Activated CD4-positive, alpha-beta T cell treated with anti-CD3 and anti-CD28 coated beads, Interleukin-2, amount 50 U/mL, for 24 hours (primary cell): ENCODE measurements at places on chromosomes 2 and 18.

- no peak for DNase-seq
These were observed 2.2 kb upstream of the MYCN start for GRCh38 chr2:15937882-15938802.

- no peak for DNase-seq
These were observed 7.7 kb downstream of the MGAT5 start for GRCh38 chr2:134261398-134262131.

DNA sequence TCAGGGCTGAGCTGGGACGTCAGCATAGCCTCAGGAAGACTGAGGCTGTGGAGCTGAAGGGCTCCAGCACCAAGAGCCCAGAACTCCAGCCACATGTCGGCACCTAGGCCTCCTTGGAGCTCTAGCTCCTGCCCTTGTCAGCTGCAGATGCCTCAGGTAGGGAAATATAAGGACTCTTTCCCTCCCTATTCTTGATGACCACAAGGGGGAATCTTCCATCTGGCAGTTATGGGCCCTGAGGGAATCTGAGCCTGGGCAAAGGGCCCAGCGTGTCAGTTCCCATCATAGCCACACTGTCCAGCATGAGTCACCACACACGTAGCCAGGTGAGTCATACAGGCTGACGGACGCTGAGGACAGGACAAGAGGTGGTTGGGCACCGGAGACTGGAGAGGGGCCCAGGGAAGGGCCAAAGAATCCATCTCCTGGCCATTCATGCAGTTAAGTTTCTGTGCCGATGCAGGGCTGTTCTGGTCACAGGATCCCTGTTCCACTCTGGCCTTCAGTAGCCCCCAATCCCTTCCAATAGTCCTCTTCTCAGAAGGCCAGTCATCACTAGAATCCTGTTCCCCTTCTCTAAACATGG is 1.8 kb downstream of the MPV17 start:
- DNase-seq: no peak

GRCh38 chr2:217912098-217913024 is 90.4 kb downstream of the TNS1 start:
- DNase-seq: no peak

DNA sequence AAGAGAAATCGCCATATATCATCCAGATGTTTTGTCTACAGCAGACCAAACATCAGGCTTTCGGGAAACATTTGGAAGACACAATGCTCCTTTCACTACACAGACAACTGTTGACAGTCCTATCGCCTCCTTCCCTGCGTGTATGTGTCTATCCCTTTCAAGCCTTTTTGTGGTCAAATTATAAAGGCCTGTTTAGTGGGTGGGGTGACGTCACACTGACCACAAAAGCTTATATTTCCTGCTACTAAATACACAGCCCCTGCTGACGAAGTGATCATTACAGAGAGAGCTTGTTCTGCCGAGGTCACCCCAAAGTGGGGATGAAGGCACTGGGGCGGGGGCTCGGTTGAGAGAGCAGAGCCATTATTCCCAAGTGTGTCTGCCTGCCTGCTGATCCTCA is 302.7 kb upstream of the TNP1 start:
- no peak for DNase-seq

- no peak for DNase-seq
These were observed 278.6 kb downstream of the DSC3 start for GRCh38 chr18:30763902-30764350.

- no peak for DNase-seq
These were observed 2.1 kb upstream of the SMAD2 start for GRCh38 chr18:47932603-47933002.

- no peak for DNase-seq
These were observed 1.1 kb upstream of the GAL3ST2 start for GRCh38 chr2:241775223-241776177.

- DNase-seq: no peak
These were observed 30.9 kb downstream of the HTR2B start for GRCh38 chr2:231093933-231094332.

GRCh38 chr2:129233751-129234406 is 745.6 kb upstream of the RAB6C start:
- no peak for DNase-seq

DNA sequence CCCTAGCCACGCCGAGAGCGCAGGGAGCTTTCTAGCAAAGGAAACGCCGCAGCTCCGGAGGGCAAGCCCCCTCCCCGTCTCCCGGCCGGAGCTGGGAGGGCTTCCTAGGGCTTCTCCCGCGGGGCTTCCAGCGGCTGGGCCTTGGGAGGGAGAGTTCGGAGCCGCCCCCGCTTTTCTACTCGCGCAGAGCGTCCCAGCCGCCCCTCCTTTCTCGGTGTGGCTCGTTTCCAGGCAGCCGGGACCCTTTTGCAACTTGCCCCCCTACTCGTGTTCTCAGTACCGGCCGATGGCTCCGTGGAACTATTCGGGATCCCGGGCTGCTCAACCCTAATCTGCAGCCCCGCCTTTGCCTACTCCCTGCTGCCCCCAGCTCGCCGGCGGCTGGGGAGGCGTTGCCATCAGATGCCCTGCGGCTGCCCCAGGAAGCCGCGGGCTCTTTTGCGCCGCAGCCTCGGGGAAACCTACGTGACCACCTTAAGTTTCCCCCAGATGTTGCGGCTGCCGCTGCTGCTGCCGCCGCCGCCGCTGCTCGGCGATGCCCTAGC is 1.5 kb upstream of the NR4A2 start:
- DNase-seq: peak; percentile 38

DNA sequence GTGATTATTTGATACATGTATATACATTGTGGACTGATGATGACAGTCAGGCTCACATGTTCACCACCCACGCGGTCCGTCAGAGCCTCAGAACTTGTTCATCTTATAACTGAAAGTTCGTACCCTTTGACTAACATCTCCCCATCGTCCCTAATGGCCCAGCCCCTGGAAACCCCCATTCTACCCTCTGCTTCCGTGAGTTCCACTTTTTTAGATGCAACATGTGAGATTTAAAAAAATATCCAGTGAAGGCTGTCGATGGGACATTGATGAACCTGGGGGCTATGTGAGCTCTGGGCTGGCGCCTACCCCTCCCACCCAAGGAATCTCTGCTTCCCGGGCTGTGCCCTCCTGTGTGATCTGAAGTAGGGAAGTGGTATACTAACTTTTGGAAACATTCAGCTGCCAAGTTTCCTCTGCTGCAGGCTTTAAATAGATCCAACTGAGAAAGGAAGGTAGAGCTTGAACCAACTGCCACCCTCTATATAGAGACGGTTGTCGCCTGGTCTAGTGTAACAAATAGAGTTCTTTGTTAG is 163.8 kb downstream of the FAM210A start:
- DNase-seq: peak; percentile 87

DNA sequence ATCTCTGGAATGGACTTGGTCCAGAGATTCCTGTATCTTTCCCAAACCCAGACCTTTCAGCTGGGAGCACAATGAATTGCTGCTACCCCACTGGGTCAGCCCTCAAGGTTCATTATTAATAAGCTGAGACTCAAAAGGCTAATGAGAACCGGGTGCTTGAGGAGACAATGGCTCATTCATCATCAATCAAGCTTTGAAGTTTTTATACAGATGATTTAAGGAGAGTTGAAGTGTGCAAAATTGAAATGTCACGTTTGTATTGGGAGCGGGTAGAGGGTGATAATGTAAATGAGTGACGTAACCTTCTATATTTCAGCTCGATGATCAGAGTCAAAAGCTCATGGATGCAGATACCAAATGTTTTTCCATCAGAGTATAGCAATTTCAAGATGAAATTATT is 744.9 kb downstream of the ERBB4 start:
- no peak for DNase-seq

GRCh38 chr2:178579006-178579405 is 98.7 kb downstream of the PLEKHA3 start:
- DNase-seq: no peak

DNA sequence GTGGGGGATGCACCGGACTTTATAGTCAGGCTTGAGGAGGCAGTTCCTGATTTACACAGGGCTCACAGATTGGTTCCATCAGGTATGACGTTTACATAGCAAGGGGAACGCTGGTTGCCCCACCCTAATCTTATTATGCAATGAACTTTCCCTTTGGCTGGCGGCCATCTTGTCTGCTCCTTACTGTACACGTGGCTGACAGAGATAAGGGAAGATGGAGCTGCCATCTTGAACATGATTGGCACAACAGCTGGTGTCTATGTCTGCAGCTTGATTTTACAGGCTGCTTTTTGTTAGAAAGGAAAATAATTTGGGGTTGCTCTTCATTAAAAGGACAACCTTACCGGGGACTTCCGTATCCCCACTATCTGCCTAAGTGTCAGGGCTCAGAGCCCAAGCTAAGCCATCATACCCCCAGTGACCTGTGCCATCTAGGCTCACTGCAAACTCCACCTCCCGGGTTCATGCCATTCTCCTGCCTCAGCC is 33.5 kb upstream of the ATG16L1 start:
- DNase-seq: no peak

GRCh38 chr2:101569886-101570520 is 95.1 kb upstream of the RFX8 start:
- DNase-seq: no peak

- DNase-seq: no peak
These were observed 114.9 kb downstream of the SPP2 start for GRCh38 chr2:234165421-234165820.

GRCh38 chr2:202592566-202592965 is 42.2 kb upstream of the FAM117B start:
- DNase-seq: no peak

- no peak for DNase-seq
These were observed 64.1 kb downstream of the NRP2 start for GRCh38 chr2:205746420-205746785.

DNA sequence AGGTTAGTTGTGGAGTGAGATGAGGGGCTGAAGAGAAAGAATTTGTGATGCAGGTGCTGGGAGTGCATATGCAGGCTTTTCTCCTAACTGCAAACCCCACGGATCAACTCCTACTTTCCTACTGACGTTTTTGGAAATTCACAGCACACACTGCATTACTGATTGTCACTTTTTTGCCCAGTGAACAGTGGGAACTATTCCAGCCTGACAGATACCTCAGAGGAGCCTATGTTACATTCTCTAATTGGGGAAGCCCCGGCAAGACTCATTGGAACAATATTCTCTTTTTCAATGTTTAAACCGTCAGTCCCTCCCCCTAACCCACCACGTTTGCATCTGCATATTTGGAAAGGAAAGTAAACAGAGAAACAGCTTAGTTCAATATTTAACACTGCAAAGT is 126.2 kb downstream of the DPP4 start:
- no peak for DNase-seq

DNA sequence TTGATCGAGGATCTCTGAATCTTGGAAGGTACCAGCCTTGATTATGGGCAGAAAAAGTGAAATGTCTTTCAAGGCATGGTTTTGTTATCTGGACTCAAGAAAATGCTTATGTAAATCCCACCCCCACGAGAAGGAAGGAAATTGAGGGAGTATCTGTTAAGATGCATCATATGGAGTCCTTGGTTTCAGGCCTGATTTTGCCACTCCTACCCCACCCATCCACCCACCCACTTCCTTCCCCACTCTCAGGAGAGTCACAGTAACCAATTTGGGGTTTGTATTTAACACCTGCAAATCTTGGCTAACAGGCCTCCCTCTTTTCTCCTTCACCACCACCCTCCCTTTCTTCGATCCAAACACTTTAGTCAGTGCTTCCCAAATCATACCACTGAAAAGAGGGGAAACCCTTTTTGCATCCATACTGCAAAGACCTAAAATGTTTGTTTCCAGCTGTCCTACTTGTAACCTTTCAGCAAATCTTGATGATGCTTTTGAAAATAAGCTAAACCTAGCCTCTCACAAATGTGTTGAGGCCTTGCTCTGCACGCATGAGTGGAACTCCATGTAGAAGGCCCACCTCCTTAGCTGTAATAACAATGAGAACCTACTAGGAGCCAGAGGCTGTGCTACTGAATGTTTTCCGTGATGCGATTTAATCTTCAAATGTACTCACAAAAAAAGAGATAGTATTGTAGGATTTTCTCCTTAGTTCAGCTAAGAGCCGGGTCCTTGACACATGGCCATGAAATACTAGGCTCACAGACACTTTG is 34.8 kb downstream of the POU3F3 start:
- DNase-seq: no peak

DNA sequence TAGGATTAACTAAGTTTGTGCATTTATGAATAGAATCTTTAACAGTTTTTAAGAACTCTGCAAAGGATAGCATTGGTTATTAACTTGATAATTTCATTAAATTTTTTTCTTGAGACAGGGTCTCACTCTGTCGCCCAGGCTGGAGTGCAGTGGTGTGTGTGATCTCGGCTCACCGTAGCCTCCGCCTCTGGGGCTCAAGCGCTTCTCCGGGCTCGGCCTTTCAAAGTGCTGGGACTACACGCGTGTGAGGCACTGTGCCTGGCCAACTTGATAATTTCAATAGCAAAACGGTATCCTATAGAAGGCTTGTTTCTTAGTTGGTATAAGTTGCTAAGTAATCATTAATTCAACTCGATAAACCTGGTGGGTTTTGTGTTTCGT is 38.0 kb downstream of the ADNP2 start:
- DNase-seq: no peak

- no peak for DNase-seq
These were observed 92.0 kb downstream of the ACTR2 start for GRCh38 chr2:65319674-65320041.

GRCh38 chr2:132632000-132632649 is 37.9 kb downstream of the LYPD1 start:
- no peak for DNase-seq

DNA sequence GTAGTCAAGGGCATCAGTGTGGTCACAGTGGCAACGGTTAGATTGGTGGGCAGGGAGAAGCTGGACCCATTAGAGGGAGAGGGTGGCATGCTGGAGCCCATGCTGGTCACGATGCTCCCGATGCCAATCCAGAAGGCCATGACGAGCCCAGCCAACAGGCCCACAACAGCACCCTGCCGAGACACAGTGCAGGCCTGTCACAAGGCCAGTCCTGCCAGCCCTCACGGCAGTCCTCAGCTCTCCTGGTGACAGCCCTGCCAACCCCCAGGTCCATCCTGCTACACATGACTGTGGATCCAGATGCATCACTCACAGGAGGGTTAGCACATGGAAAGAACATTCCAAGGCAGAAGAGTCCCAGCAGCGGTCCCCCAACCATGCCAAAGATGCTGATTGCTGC is 10.2 kb upstream of the ATRAID start:
- no peak for DNase-seq

DNA sequence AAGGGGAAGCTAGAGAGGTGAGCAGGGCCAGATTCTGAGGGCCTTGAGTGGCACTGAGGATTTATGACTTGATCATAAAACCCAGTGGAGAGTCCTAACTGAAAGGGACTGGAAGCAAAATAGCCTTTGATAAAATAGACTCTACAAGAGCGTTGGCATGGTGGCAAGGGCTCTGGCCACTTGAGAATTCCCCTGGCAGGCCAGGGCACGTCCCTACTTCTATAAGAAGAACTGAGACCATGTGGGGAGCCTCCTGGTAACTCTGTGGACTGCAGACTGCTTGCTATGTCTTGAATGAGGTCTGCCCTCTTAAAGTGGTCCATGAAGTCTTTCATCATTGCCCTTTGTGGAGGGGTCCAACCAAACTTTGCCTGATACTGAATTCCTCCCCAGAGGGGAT is 324.8 kb downstream of the ALK start:
- DNase-seq: no peak

GRCh38 chr2:160910681-160911080 is 249.5 kb upstream of the TANK start:
- no peak for DNase-seq

GRCh38 chr2:121689356-121689755 is 40.1 kb upstream of the CLASP1 start:
- DNase-seq: no peak
